ENCODE measurements at places on chromosomes 7 and 10.

DNA sequence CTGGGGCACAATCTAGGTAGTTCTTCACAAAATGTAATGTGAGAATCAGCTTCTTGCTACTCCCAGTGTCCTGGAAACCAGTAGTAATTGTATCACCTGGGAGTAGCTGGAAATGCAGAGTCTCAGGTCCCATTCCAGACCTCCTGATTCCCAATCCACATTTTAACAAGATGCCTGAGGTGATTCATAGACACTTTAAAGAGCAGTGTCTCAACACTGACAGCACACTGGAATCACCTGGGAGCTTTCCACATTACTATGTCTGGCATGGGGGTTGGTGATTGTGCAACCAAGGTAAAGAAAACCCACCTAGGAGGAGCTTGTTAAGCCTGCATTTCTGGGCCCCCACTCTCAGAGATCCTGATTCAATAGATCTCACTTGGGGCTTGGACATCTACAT is 11.1 kb downstream of the DPY19L1 start:
- no peak for DNase-seq

GRCh38 chr10:95655571-95656290 is 780 bp downstream of the ALDH18A1 start:
- DNase-seq: peak; percentile 31

GRCh38 chr10:120034236-120034635 is 141.7 kb downstream of the SEC23IP start:
- DNase-seq: no peak

DNA sequence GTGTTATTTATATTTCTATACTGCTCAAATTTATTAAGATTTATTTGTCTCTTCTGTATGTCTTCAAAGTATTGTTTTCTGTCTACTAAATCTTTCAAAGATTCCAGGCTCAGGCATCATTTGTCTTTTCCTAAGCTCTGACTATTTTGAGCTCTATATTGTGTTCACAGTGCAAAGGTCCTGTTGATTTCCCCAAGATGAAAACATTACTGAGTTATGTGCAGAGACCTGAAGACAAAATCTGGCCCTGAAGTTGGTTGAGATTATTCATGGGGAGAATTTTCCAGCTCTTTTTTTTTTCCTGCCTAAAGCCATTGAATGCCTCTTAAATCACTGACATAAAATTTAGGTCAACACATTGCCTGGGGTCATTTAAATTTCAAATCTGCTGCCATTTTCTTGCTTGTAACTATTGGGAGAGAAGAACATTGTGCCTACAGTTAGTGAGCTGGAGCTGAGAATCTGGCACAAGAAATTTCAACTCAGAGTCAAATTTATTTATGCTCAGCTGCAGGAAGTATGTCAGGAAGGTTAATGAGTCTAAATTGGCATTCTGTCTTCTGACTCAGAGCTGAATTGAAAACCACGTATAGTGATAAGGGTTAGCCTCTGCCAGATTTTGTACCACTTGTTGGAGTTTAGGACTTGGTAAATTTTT is 31.6 kb downstream of the CSTF2T start:
- no peak for DNase-seq

GRCh38 chr7:98870121-98870651 is 372 bp upstream of the TMEM130 start:
- DNase-seq: peak; percentile 79

DNA sequence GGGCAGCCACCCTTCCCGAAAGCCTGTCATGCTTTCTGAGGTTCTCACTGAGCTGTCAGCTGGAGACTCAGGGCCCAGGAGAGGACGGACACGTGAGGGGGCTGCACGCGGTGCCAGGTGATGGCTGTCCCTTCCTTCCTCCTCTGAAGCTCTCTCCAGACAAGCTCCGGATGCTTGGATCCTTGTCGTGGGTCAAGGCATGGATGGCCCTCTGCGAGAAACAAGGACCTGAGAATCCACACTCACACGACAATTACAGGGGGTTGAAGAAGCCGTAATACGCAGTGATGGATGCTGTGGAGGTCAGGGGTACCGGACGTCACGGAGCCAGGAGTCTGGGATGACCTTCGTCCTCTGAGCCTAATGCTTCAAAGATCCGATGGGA is 170.3 kb downstream of the USP6NL start:
- DNase-seq: no peak

DNA sequence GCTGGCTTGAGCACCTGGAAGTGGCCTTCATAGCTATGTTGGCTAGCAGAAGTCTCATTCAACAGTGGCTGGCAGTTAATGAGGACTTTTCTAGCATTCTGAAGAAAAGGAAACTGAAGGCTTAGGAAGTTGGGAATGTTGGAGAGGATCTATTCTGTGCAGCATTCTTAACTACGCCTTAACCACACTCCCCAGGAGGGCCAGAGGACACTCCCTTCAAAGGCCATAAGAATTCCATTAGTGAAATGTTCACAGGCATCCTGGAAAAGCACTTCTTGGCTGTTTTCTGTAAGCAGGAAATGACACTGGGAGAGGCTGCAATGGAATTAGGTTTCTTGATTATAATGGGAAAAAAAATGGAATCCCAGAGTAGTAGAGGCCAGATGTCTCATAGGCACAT is 188.9 kb downstream of the ARHGAP12 start:
- DNase-seq: no peak

DNA sequence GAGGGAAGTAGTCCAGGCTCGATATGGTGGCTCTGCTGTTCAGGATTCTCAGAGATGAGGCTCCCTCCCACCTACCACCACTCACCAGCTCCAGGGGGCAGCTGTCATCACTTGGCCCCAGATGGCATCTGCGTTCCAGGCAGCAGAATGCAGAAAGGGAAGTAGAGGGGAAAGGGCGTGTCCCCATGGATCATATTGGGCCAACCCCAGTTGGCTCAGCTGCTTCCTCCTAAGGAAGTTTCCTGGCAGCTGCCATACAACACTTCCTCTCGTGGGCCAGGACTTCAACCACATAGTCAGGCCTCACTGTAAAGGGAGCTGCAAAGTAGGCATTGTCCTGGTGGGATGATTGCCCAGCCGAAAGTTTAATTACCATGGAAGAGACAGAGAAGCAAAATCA is 1.6 kb upstream of the TEX36 start:
- DNase-seq: no peak

DNA sequence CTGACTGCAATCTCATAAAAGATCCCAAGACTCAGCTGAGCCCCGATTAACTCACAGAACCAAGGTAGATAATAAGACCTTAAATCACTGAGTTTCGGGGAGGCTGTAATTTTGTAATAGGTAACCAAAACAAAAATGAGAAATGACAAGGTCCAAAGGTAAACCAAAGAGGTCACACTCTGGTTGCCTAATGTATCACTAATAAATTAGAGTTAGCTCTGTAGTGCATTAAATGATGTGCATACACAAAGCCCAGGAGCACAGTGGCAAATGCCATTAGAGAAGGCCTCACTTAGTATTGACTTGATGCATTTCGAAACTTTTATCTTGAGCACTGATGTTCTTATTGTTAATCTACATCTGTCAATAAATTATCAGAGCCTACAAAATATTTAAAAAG is 237.7 kb upstream of the CCDC6 start:
- no peak for DNase-seq

GRCh38 chr10:53841483-53842145 is 959.4 kb downstream of the PCDH15 start:
- DNase-seq: no peak

DNA sequence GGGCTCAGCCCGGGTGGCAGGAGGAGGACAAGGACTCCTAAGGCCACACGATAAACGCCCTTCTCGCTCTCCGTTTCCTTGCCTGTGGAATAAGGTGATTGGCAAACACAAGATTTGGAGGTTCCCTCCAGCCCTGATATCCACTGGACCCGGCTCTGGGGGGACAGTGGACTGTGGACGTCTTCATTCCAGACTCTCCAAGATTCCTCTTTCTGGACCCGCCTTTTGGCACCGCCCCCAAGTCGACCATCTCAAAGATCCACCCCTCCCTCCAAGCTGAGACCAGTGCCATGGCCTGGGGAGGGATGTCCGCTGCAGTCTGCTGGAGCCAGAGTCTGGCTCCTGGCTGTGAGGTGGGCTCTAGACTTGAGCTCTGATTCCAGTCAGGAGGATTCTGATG is 23.6 kb downstream of the ZNF783 start:
- DNase-seq: no peak

DNA sequence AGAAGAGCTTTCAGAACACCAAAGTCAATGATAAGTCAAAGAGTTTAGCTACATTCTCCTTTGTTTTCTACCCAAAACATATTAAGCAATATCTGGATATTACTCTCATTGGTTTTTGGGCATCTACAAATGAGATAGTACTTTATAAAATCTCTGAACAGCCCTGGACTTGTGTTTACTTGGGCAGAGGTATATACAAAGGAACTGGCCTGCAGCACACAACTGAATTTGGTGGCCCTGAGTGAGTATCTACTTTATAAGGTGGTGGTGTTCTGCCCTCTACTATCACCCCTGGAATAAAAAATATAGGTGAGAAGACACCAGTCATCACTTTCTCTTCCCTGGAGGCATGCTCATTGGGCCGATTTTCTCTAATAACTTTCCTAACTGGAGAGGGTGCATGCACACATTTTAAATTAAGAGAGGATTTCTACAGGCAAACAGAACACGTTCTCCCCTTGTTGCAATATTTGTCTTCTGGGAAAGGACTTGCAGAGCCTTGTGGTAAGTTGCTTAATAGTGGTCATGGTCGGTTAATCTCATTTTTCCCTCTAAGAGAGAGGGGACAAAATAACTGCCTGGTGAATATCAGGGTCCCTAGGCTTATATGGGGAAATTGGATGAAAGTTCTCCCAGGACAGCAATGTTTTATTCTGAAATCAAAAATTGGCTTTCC is 41.1 kb downstream of the OTUD1 start:
- DNase-seq: no peak

GRCh38 chr7:144513334-144513733 is 109.8 kb upstream of the NOBOX start:
- peak; percentile 11 for DNase-seq

All from GM13977 (cell line).